ENCODE measurements at places on chromosomes 2 and 18.

DNA sequence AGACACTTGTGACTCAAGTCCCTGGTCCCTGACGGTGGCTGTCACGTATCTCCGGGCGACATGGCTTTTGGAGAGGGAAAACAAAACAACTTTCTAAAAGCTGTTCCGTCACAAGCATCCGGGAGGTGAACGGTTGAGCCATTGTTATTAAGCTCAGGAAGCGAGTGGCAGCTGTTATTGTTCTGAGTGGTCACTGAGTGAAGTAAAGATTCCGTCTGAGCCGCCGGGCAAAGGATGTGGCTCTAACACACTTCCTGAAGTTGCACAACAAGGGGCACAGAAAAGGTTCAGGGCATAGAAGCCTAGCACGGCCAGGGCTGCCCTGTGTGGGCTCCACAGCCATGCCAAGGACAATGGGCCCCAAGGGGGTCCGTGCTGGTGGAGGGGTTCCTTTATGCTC, 24.3 kb downstream of the INPP5D start:
- no peak for DNase-seq

DNA sequence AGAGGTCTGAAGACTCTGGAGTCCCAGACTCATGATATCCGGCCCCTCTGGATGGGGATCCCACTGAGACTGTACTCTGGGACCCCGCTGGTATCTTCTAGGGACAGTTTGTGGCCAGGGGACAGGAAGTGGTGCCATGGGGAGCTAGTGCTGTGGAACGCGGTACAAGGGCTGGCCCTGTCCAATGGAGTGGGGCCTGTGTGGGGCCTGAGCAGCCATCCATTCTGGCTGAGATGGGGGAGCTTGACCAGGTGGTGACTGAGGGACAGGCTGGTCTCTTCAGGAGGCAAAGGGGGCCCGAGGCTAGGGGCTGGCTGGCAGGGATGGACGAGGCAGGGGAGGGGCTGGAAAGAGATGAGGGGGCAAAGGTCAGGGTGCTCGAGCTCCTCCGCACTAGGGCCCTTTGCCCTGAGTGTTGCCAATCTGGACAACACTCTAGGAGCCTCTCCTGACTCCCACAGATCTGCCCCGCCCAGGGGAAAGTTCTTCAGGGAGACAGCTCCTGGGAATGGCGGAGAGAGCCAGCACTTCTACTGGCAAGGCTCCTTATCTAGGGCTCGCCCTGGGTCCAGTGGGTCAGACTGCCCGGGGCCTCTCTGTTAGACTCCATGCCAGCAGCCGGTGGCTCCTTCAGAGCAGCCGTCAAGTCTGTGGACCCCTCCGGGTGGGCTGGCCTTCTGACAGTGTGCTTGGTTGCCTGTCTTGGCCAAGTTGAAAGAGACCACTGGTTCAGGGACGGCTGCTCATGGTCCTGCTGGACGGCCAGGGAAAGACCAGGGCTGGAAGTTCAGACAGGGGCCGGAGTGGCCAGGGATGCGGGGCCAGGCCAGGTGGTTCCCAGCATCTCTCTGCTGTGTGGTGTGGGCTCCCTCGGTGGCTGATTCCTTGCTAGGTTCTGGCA, 12.3 kb downstream of the MALL start:
- no peak for DNase-seq

DNA sequence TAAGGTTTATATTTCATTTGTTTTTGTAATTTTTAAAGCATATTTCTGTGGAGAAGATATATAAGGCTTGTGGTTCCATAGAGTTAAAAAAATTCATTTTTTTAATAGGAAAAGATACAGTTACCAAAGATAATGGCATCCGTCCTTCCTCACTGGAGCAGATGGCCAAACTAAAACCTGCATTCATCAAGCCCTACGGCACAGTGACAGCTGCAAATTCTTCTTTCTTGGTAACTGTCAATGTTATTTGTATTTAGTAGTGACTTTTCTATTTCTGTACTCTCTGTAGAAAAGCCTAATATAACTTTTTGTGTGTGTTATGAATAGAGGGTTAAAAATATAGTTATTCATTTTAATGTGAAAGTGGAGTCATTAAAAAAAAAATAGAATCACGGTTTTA, 35.1 kb downstream of the HADHB start:
- DNase-seq = no peak

- DNase-seq = no peak
Measured at GRCh38 chr2:219661197-219661954, 33.9 kb downstream of the SLC4A3 start.

- DNase-seq = no peak
Measured at GRCh38 chr2:20371323-20372025, 20.8 kb upstream of the PUM2 start.

- DNase-seq = no peak
Measured at GRCh38 chr18:73615506-73615905, 532.1 kb downstream of the FBXO15 start.

- no peak for DNase-seq
Measured at GRCh38 chr2:213787869-213788268, 503.6 kb downstream of the SPAG16 start.

Data from activated naive CD4-positive, alpha-beta T cell (primary cell).